Stimulated activated CD8-positive, alpha-beta memory T cell treated with anti-CD3 and anti-CD28 coated beads, Interleukin-4, amount 100 ng/mL, for 1 hour (primary cell): ENCODE measurements at places on chromosomes 1 and 21.

GRCh38 chr1:183318433-183318832, 99.7 kb downstream of the NMNAT2 start:
- DNase-seq: no peak

- DNase-seq: no peak
These were observed 84.8 kb downstream of the KCND3 start for GRCh38 chr1:111904478-111905218.

DNA sequence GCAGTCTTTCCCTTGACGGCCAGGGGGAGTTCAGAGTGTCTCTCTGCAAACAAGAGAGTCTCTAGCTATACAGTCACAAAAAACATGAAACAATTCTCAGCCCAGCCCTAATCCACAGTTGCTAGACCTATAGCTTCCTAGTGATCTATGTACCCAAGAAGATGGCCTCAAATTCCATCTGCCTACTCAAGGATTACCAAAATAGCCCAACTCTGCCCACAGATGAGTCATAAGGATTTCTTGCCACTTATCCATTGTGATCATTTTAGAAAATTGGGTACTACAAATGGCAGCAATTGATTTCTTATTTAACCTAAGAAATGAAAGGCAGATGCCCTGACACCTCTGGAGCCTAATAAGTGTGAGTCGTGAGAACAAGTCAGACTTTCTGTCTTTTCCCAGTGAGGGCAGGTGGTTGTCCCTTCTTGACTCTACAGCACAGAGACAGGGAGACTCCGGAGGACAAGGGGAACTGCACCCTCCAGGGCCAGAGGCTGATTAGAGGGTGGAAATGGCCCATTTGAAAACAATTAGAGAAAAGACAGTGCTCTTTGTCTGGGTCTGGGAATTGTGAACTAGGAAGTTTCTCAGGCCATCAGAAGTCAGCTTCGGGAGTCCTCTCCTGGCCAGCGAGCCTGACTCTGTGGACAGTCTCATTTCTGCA, 65.4 kb downstream of the ABCA4 start:
- DNase-seq: no peak

DNA sequence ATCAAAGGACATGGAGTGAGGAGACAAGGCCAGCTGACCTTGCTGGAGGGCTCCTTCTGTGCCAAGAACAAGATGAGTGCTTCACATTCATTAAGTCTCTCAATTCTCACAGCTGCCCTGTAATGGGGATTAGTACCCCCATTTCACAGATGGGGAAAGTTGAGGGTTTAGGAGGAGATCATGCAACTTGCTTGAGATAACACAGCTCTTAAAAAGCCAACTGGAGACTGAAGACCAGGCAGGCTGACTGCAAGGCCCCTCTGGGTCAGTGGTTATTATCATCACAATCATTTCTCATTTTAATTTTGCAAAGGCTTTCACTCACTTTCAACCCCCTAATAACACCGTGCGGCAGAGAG, 46.8 kb downstream of the GPR161 start:
- no peak for DNase-seq

- no peak for DNase-seq
These were observed 59.7 kb upstream of the CD34 start for GRCh38 chr1:207970329-207971233.

- DNase-seq: no peak
These were observed 25.3 kb upstream of the PIK3CD start for GRCh38 chr1:9626201-9626608.

GRCh38 chr1:28512058-28512611, 6.3 kb downstream of the RCC1 start:
- DNase-seq: no peak

GRCh38 chr1:78522136-78522535, 31.4 kb downstream of the PTGFR start:
- DNase-seq: no peak

DNA sequence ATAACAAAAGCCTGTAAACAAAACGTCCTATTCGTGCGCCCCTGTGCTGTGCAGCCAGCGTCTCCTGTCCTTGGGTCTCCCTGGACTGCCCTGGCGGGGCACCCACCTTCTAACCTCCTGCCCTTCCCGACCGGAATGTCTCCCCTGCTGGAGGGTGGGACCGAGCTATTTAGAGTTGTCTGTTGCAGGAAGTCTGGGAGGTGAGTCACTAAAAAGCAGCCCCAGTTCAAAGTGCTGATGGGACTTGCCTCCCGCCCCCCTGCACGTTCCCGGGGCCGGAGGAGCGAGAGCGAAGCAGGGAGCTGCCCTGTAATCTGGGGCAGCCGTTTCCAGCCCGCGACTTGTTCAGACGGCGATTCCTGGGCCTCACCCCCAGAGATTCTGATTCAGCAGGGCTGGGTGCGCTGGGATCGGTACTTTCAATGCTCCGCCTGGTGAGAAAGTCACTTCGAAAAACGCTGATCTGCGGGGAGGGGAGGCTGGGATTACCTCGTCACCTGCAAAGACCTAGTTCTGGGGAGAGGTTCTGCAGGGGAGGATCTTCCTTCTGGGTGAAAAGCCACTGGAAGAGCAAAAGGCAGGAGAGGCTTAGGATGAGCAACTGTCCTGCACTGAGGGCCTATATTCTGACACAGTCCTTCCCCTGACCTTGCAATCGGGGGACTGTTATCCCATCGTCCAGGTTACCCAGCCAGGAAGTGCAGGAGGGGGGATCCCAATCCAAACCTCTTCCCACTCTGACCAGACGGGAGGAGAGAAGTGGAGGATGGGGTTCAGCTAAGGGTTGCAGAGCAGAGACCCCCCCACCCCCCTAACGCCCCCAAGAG, 1.2 kb upstream of the DHRS3 start:
- DNase-seq: peak; percentile 29

- no peak for DNase-seq
These were observed 82.1 kb upstream of the ARHGEF16 start for GRCh38 chr1:3372317-3372716.

GRCh38 chr21:41612674-41613532, 104.9 kb upstream of the TMPRSS2 start:
- no peak for DNase-seq

DNA sequence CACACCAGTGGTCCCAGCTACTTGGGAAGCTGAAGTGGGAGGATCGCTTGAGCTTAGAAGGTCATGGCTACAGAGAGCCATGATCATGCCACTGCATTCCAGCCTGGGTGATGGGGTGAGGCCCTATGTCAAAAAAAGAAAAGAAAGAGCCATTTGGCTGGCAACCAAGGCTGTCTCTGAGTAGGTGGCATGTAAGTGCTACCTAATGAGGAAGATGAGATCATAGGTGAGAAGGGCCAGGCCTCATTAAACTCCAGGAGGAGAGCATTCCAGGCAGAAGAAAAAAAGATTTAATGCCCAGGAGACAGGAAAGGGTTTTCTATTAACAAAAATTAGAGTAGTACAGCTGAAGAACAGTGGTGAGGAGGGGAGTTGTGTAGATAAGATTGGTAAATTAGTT, 103.4 kb upstream of the ZNF678 start:
- no peak for DNase-seq

DNA sequence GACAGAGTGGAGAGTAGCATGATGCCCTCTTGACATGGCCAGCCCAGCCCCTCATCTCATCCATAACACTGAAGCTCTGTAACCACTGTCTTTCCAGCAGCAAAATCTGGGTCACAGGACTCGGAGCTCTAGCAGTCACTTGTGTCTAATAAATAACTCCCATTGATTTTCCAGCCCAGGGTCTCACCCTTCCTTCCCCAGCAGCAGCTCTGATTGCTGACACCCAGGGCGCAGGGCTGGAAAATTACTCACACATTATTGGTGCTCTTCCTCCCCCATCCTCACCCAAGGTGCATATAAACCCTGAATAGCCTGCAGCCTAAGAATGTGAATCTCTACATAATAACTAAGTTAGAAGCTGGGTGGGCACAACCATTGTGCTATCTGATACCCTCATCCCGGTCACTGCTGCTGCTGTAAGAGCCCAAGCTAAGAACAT, 21.1 kb upstream of the OR10J5 start:
- DNase-seq: no peak

DNA sequence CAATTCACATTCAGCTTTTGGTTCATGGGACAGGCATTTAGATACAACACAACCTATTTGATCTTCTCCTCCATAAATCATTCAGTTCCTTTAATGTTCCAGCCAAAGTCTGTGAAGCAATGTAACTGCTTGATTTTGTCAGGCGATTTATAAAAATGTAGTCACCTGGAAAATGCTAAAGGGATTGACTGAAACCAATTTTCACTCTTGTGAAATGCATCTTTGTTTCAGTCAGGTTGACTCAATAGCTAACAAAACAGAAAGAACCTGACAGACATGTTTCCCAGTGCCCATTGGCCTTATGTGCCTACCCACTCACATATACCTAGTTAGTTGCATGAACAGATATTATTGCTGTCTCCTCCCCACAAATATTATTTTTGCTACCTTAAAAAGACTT, 335.7 kb downstream of the CHRM3 start:
- no peak for DNase-seq

DNA sequence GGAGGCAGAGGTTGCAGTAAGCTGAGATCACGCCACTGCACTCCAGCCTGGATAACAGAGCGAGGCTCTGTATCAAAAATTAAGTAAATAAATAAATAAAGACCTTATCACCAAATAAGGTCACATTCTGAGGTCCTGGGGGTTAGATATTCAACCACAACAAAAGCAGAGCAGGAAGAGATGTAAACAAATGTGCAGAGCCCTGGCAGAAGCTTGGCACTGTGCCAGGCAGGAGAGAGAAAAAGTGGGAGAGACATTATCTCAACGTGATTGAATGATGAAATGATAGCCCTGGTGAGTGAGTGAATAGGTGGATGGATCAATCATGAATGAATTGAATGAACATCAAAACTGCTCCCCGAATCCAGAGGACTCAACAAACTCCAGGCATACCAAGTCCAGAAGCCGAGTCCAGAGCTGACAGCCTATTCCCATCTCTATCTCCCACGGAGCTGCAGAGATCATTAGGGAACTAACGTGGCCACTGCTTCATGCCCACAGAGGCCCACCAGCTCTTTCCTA, 150.7 kb downstream of the TOMM20 start:
- DNase-seq: no peak

DNA sequence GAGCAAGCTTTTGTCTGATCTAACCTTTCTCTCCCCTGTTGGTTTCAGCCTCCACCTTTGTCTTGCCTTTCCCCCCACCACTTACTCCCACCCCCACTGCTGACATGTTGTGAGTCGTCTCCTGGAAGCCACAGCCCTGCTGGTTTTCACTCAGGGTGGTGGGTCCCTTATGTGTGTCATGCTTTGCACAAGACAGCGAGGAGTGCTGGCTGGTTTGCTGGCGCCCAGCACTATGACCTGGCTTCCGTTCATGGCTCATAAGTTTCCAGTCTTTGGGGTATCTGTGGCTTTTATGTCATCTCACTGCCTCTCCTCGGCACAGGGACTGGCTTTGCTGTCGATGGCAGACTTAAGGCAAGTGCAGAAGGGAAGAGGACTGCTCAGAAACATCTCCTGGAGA, 177.7 kb downstream of the KIF26B start:
- DNase-seq: no peak

GRCh38 chr1:66137235-66137634, 344.5 kb downstream of the PDE4B start:
- no peak for DNase-seq

DNA sequence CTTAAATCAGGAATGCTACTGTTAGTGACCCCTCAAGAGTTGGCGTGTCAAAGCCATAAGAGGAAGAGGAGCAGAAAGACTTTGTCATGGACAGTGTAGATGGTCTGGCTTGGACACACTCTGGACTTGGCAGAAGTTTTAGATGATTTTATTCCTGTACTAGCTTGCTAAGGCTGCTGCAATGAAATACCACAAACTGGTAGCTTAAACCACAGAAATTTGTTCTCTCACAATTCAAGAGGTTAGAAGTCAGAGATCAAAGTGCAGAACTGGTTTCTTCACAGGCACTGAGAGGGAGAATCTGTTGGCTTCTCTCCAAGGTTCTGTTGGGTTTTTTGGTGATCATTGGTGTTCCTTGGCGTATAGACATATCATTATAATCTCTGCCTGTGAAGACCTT, 869.8 kb upstream of the B3GALT2 start:
- no peak for DNase-seq

DNA sequence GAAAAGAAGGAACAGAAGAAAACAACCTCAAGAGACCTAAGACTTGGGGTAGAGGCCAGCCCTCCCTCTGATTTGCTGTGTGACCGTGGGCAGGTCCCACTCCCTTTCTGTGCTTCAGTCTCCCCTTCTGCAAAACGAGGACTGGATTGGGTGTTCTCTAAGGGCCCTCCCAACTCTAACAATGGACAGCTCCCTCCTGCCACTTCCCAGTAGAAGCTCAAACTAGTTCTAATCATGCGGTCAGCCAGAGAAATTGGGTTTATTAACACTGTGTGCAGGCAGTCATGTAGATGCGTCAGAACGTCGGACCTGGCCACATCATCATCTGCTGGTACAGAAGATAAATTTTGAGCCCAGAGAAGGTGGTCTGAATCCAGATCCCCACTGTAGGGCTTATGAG, 1.6 kb upstream of the PADI4 start:
- no peak for DNase-seq

DNA sequence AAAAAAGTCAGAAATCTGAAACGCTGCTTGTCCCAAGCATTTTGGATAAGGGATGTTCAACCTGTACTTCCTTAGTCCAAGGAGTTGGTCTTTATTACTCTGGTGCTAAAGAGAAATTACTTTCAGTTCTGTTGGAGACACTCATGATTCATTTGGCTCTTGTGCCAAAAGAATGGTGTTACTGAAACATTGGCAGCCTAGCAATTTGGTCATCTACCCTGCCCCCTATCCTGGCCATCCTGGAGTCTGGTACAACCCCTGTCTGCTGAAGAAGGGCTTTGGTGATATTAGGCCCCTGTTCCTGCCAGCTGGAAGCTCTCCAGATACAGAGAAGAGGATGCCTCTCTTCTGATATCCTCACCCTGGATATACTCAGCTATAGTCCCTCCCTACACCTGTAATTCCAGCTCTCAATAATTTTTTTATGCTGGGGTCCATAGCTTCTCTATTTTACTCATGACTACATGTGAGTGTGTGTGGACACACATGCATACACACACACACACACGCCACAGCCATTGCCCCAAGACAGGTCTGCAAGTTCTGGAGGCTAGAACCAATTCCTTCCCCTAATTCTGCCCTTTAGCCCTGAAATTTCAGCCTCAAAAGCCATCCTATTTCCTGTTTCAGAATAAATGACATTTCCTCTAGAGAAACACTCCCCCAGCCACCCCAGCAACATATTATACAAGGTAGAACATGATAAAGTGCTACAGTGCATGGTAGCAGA, 40.0 kb downstream of the LHX8 start:
- no peak for DNase-seq
